ENCODE measurements at places on chromosomes 1 and 21.

GRCh38 chr1:164504749-164505148 lies 54.2 kb upstream of the PBX1 start:
- DNase-seq, result no peak

- DNase-seq, result no peak
These were observed 91.9 kb upstream of the IGSF21 start for GRCh38 chr1:18015719-18016118.

DNA sequence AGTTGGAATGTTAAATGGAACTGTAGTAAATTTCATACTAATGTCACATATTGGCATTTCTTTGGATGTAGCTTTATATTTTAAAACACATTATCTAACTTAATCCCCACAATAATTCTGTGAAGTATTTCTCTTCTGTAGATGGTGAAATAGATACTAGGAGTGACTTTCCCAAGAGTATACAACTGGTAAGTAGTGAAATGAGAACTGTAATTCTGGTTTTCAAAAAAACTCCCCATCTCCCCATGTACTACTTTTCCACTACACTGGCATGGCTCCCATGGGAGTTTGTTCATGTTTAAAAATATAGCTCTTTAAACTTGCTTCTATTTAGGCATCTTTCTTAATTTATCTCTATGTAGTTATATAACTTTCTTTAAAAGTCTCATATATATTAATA lies 10.2 kb downstream of the CHML start:
- no peak for DNase-seq

DNA sequence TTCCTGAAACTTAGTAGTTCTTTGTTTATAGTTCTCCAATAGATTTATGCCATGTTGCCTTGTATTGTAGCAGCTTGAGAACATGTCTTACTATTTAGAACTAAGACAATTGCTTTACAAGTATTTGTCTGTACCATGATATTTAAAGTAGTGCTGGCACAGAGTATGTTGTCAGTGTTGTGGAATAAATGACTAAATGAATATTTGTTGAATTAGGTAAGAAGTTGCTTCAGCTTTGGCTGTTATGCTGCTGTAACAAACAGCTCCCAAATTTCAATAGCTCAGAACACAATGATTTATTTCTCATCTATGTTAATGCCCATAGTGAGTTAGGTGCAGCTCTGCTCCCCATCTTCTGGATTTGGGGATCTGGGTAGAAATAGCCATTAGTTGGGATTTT lies 90.2 kb upstream of the VCAM1 start:
- DNase-seq, result no peak

DNA sequence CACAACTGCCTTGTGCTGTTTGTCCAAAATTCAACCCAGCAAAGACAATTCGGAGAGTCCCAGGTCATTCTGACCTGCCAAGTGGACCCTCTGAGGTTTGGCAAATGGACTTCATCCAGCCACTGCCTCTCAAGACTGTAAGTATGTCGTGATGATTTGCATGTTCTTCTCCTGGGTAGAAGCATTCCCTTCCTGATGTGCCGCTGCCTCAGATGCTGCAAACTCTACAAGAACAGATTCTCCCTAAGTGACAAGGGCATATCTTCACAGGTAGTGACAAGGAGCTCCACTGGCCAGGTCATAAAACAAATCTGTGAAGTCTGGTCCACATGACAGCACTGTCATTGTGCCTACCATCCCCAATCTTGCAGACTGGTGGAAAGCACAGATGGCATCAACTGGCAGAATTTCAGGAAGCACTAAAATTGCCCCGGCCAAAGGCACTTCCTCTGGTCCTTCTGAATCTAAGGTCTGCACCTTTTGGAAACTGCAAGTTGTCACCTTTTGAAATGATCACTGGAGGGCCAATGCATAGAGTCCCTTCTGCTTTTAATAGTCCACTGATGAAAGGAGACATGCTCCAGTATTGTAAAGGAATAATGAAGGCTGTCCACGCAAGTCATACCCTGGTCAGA lies 27.4 kb downstream of the POFUT2 start:
- no peak for DNase-seq

Data from NCI-H1048 (cell line).